ENCODE measurements at places on chromosomes 7 and 10.
A peak's percentile ranks its signal among the peaks of the same experiment; 100 is the strongest.

- DNase-seq: no peak
Observed at GRCh38 chr10:93333278-93333978, 148.7 kb downstream of the MYOF start.

DNA sequence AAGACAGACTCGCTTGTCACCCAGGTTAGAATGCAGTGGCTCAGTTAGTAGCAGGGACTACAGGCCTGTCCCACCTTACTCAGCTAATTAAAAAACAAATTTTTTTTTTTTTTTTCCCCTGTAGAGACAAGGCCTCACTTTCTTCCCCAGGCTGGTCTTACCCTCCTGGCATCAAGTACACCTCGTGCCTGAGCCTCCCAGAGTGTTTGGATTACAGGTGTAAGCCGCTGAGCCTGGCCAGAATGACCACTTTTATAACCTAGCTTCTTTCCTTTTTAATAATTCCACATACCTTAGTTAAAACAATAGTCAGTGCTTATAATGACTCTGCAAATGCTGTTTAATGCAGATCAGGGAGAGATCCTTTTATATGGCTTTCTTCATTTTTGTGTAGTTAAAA, 31.3 kb downstream of the RSBN1L start:
- no peak for DNase-seq

GRCh38 chr10:133364645-133365431, 7.0 kb upstream of the FUOM start:
- no peak for DNase-seq

- DNase-seq: no peak
Observed at GRCh38 chr7:14381936-14382335, 392.5 kb upstream of the ETV1 start.

GRCh38 chr10:23448802-23449570, 10.1 kb downstream of the OTUD1 start:
- DNase-seq: peak; percentile 30

GRCh38 chr10:10364902-10365301, 652.8 kb upstream of the CELF2 start:
- DNase-seq: no peak

- no peak for DNase-seq
Observed at GRCh38 chr7:90686146-90686545, 90.0 kb downstream of the CDK14 start.

- no peak for DNase-seq
Observed at GRCh38 chr7:44966731-44967538, 11.9 kb downstream of the MYO1G start.

DNA sequence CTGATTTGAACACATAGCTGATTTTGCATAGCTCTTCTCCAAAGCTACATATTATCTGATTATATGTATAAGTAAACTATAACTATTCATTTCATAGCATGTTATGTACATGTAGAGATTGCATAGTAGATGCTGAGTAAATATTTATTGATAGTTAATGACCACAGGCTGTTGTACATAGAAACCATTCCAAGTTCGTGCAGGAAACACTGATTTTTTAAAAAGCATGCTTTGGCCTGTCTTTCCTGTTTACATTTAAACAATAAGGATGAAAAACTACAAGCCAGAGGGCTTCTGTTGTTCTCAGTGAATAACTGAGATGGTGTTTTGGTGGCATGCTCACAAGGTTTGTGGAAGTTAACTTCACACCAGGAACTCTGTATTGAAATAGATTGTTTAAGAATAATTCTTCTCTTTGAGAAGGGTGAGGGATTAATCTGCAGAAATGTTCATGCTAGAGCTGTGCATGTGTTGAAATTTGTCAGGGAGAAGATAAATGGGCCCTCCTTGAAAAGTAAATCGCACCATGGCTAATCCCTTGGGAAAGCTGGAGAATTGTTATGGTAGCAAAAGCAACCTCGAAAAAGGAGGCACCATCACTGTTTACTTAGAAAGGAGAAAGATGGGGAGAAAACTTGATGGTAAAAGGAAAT, 120.2 kb upstream of the SP8 start:
- DNase-seq: no peak

- DNase-seq: no peak
Observed at GRCh38 chr10:79201706-79202105, 132.9 kb downstream of the ZMIZ1 start.

- DNase-seq: peak; percentile 62
Observed at GRCh38 chr10:110311357-110311949, 6.7 kb upstream of the SMNDC1 start.

GRCh38 chr7:80410081-80410480, 101.8 kb downstream of the GNAT3 start:
- no peak for DNase-seq
